ENCODE measurements at places on chromosomes 5 and 9.

- DNase-seq, result no peak
Measured at GRCh38 chr5:115843444-115844130, 1.9 kb downstream of the AP3S1 start.

GRCh38 chr9:111066468-111066867 lies 28.2 kb upstream of the LPAR1 start:
- DNase-seq, result no peak

DNA sequence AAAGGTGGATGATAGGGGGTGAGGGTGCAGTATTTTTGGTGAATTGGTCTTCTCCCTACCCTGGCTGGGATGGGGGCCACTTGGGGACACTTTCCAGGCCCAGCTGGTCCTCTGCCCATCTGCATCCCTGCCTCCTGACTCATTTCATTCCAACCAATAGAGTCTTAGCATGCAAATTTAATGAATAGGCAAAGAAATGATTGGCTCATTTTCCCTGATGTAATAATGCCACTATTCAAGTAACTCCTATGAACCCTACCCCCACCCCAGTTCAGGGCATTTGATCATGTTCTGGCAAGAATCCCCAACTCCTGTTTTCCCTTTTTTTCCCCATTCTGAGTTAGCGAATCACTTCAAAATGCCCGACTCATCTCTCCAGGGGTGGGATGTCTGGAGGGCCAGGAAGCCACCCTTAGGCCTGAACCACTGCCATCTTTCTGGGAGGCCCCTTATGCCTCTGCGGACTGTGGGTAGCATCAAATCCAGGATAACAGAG lies 56.7 kb downstream of the PCDH1 start:
- no peak for DNase-seq

DNA sequence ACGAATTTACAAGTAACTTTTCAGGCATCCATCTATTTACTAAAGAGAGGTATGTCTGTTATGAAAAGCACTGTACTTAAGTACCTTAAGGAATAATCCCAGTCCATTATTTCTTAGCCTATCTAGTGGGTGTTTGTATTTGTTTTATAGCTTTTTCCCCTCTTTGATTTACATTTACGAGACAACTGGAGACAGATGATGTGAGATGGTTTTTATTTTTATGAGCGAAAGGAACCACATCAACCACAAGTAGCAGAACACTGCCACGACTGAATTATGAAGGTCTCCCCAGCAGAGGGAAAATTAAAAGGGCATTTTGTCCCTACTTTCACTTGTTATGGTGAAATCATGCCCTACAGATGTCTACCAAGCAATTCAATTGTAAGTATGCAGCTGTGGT lies 357.8 kb downstream of the NFIB start:
- DNase-seq, result no peak

- DNase-seq, result no peak
Measured at GRCh38 chr9:18274693-18275092, 199.3 kb upstream of the ADAMTSL1 start.

- peak; percentile 62 for DNase-seq
Measured at GRCh38 chr5:138824924-138825863, 49.9 kb downstream of the LRRTM2 start.

DNA sequence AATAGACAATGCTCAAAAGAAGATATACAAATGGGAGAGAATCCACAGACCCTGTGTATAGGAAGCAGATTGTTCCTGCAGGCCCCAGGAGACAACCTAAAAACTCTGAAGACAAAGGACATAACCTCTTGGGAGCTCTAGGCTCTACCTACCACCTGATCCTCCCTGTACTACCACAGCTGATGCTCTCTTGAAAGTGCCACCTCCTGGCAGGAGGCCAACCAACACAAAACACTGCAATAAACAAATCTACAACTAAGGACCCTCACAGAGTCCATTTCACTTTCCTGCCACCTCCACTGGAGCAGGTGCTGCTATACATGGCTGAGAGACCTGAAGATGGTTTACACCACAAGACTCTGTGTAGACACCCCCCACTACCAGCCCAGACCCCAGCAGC lies 49.0 kb downstream of the STARD4 start:
- no peak for DNase-seq

GRCh38 chr9:92686954-92687353 lies 17.0 kb upstream of the IPPK start:
- no peak for DNase-seq

All from GM13976 (cell line).